Caudate nucleus (tissue), 63 donors: ENCODE measurements at places on chromosomes 2 and 18.

- no peak for DNase-seq
Measured at GRCh38 chr2:169819106-169819505, 5.6 kb downstream of the METTL5 start.

- DNase-seq: no peak
Measured at GRCh38 chr2:167386694-167387093, 498.4 kb downstream of the XIRP2 start.

DNA sequence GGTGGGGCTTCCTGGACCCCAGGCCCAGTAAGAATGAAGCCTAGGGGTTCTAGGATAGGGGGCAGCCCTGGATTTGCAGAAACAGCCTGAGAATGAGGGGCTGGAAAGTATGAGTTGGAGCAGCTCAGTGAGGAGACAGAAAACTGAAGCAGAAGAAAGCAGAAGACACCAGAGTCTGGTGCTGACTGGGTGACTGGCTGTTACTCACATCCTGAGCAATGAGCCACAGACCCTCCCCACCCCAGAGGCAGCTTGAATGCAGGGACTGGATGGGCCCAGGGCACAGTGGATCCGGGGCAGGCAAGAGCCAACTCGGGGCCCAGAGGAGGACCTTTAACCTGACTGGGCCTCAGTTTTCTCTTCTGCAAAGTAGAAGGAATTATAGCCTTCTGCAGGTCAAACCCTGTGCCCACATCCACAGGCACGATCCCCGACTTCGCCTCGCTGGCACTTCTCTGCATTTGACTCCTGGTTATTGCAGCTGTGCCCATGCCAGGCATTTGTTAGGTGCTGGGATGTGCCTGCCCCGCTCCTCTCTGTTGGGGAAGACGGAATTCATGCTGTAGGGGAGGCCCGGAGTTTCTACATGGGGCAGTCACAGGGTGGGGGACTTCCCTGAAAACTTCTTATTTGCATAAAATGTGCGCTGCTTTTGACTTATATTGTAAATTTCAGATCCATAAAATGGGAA lies 8.5 kb downstream of the STEAP3 start:
- DNase-seq: no peak

GRCh38 chr2:187266147-187266546 lies 181.9 kb downstream of the CALCRL start:
- DNase-seq: no peak

- no peak for DNase-seq
Measured at GRCh38 chr2:235692671-235693171, 198.9 kb downstream of the AGAP1 start.

- peak; percentile 1 for DNase-seq
Measured at GRCh38 chr18:7789856-7790552, 222.9 kb downstream of the PTPRM start.
